ENCODE measurements at places on chromosomes 2 and 18.

- no peak for DNase-seq
Observed at GRCh38 chr2:158131483-158131912, 29.8 kb downstream of the UPP2 start.

- DNase-seq = no peak
Observed at GRCh38 chr2:128404709-128405466, 86.2 kb upstream of the HS6ST1 start.

DNA sequence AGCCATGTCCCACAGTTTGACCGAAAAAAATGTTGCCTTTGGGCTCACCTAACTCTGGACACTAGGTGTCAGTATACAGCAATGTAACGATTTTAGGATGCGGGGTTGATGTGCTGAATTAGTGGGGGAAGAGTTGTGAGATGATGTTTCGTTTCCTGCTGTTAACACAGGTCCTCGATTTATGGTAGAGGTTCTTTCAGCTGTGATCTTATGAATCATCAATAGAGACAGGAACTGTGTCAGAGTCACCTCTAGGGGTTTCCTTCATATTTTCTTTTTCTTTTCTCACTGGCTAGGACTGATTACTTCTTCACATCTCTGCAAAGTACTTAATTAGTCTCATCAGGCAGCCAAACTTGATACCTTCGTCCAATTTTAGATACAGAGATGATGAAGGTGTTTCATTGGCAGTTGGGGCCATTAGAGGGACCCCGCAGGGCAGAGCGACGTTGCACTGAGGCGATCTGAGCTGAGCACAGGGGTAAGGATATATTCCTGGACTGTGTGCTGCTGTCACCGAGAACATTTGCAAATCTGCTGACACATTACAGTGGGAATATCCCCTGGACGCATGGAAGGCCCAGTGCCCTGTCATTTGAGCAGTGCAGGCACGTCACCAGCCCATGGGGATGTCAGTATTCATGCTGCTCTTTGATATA, 10.2 kb upstream of the MMADHC start:
- DNase-seq = peak; percentile 34

DNA sequence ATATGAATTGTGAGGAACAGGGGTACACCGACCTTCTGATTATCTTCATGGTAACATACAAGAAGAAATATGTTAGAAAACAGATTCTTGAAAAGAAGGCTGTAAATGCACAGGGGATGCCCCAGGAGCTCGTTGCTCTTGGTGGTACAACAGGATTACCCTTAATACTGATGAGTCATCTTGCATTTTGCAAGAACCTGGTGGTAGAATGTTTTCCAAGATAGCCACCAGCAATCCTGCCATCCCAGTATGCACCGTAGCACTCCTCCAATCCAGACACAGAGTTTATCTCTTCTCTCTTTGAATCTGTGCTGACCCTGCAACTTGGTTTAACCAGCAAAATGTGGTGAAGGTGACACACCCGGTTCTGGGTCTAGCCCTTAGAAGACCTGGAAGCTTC, 238.3 kb downstream of the EN1 start:
- no peak for DNase-seq

- no peak for DNase-seq
Observed at GRCh38 chr18:24354278-24354677, 43.3 kb downstream of the OSBPL1A start.

GRCh38 chr2:25168256-25169072, at the start of gene POMC:
TSS of gene POMC (minus strand) at chr2:25168580. CDS start at chr2:25164772, 3,808 bp downstream.
- DNase-seq = peak; percentile 18

DNA sequence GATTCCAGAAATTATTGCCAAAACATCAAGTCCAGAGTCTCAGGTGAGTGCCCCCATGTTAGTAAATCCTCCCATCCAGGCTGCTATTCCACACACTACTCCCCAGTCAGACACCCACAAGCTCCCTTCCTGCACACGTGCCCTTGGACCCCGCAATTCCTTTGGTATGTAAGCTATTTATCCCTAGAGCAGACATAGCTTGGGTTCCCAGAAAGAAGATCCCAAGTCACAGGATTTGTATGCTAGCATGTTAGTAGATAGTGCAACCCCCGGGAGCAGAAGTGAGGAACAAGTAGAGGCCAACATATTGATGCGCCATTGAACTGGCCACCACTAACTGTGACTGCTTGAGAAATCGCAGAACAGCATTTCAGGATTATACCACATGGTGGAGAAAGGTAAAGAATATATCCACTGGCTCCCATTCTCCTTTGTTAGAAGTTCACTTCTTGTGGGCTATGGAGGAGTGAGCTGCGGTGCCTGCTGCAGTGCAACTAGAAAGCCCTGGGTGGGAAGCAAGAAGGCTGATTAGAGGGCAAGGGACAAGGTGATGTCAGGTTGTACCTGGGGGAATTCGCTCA, 137.5 kb upstream of the CHAC2 start:
- no peak for DNase-seq

GRCh38 chr2:179266271-179266670, 1.6 kb upstream of the SESTD1 start:
- no peak for DNase-seq

DNA sequence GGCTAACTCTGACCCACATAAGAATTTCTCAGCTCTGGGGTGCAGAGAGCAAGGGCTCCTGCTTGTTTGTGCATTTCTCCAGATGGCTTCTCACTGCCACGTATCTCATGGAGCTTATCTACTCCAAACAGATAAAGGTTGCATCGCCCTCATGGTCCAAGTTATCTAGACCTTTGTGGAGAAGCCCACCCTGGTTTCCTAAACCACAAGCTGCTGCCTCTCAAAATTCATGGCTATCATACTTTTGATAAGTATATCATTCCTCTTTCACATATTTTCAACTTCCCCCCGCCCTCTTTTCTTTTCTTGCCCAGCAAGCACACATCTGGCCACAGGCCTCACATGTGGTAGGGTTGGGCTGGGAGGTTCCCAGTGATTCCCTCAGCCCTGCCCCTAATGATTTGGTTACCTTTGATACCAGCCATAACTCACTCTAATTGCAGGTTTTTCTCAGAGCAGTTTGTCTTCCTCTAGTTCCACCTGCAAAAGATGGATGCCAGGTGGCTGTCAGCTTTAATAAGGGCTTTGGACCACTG, 146.0 kb downstream of the RHBDD1 start:
- no peak for DNase-seq

- DNase-seq = no peak
Observed at GRCh38 chr2:58081000-58081399, 34.4 kb downstream of the VRK2 start.

GRCh38 chr2:199984755-199985154, 29.4 kb downstream of the MAIP1 start:
- DNase-seq = no peak

- no peak for DNase-seq
Observed at GRCh38 chr2:224658780-224659405, 57.3 kb downstream of the CCDC195 start.

Data from stimulated activated CD4-positive, alpha-beta T cell treated with anti-CD3 and anti-CD28 coated beads, Interleukin-2, amount 100 ng/mL, for 48 hours (primary cell).